ENCODE measurements at places on chromosomes 7 and 10. TPM values are rescaled to one million over a fixed set of nuclear protein-coding genes. Genes with fewer than 3 reads are reported as not detected.

The CNNM2 gene
- 11.1 TPM for total RNA-seq

The ANKRD22 gene
- not detected for total RNA-seq

The ZNF425 gene
- total RNA-seq = 2.9 TPM

The STEAP2 gene
- total RNA-seq = 32.1 TPM

GRCh38 chr10:112969542-112969941, 19.5 kb downstream of the TCF7L2 start:
- no peaks in the 10 kb centered on the region for H3K27me3 ChIP-seq
- H3K36me3 ChIP-seq = no peaks in the 10 kb centered on the region
- H3K4me1 ChIP-seq = peaks cover 46% of the 10 kb centered on the region
- no peak overlapping the region for H3K4me3 ChIP-seq
- H3K27ac ChIP-seq = no peak overlapping the region

- peaks cover 19% of the 10 kb centered on the region for H3K4me1 ChIP-seq
- no peak for DNase-seq
- no peaks in the 10 kb centered on the region for H3K36me3 ChIP-seq
- H3K27ac ChIP-seq = peak overlapping the region; percentile 73
- H3K27me3 ChIP-seq = no peaks in the 10 kb centered on the region
- H3K4me3 ChIP-seq = no peak overlapping the region
Observed at GRCh38 chr10:96619120-96619519, 32.3 kb upstream of the TM9SF3 start.

GRCh38 chr7:156897673-156898072, 4.7 kb upstream of the LMBR1 start:
- no peak overlapping the region for H3K4me3 ChIP-seq
- H3K27me3 ChIP-seq = no peaks in the 10 kb centered on the region
- H3K27ac ChIP-seq = no peak overlapping the region
- no peak for DNase-seq
- H3K4me1 ChIP-seq = peaks cover 5% of the 10 kb centered on the region

- no peak overlapping the region for H3K27ac ChIP-seq
- no peak overlapping the region for H3K4me3 ChIP-seq
- no peak for DNase-seq
- H3K36me3 ChIP-seq = no peaks in the 10 kb centered on the region
- peaks cover 30% of the 10 kb centered on the region for H3K27me3 ChIP-seq
Observed at GRCh38 chr10:45427970-45428366, 54.0 kb downstream of the ALOX5 start.

GRCh38 chr7:18575622-18576572, 80.3 kb downstream of the HDAC9 start:
- DNase-seq = no peak
- H3K27ac ChIP-seq = no peak overlapping the region
- no peak overlapping the region for H3K4me3 ChIP-seq
- H3K36me3 ChIP-seq = no peaks in the 10 kb centered on the region
- no peaks in the 10 kb centered on the region for H3K27me3 ChIP-seq

- no peaks in the 10 kb centered on the region for H3K27me3 ChIP-seq
- peaks cover 59% of the 10 kb centered on the region for H3K4me1 ChIP-seq
- peak; percentile 32 for DNase-seq
- H3K36me3 ChIP-seq = no peaks in the 10 kb centered on the region
Observed at GRCh38 chr10:132566892-132567291, 29.3 kb downstream of the INPP5A start.

DNA sequence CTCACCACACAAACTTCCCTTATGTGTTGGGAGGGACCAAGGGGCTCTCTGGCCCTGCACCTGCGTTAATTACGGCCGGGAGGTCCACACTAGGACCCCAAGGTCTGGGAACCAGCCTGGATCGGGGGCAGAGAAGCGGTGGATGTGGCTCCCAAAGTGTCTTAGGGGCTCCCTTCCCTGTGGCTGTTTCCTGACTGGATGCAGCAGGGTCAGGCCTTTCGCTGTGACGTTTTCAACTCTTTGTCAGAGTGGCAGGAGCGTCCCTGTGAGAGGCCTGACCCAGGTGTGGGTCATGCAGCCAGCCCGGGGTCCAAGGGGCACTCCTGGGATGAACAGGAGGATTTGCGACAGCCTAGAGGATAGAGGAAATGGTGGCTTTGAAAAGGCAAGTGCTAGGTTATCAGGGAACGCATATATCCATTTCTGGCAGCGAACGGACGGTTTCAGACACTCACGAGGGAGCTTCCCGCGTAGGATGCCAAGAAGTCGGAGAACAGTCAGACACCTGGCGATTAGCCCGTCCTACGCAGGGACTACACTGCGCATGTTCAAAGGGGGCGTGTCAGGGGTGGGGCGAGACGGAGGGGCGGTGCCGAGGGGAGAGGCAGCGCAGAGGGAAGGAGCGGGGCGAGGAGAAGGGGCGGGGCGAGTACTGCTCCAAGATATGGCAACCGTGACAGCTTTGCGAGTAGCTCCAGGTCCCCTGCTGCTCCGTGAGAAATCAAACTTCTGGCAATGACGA, 46.2 kb upstream of the ZNF716 start:
- H3K27ac ChIP-seq = peak overlapping the region; percentile 74
- DNase-seq = no peak
- no peaks in the 10 kb centered on the region for H3K27me3 ChIP-seq
- H3K36me3 ChIP-seq = no peaks in the 10 kb centered on the region
- H3K4me1 ChIP-seq = no peaks in the 10 kb centered on the region
- H3K4me3 ChIP-seq = peak overlapping the region; percentile 37

DNA sequence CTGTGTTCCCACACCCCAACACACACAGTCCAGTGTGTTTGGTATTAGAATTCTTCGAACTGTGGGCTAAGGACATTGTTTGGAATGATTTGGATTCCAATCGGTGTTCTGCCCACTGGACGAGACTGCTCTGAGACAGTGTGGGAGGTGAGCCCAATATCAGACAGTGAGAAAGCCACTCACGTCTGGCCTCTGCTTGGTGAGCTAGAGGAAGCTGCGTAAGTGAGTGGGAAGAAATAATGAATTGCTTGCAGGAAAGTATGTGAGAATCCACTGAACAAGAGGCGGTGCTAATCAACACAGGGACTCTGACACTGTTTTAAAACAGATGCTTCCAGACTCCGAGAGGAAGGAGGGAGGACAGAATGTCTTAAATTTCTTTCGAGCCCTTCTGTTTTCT, 675.0 kb upstream of the ANKRD30A start:
- DNase-seq = peak; percentile 65
- H3K27ac ChIP-seq = peak overlapping the region; percentile 43
- H3K4me3 ChIP-seq = no peak overlapping the region
- H3K27me3 ChIP-seq = no peaks in the 10 kb centered on the region
- H3K4me1 ChIP-seq = peaks cover 10% of the 10 kb centered on the region
- no peaks in the 10 kb centered on the region for H3K36me3 ChIP-seq

DNA sequence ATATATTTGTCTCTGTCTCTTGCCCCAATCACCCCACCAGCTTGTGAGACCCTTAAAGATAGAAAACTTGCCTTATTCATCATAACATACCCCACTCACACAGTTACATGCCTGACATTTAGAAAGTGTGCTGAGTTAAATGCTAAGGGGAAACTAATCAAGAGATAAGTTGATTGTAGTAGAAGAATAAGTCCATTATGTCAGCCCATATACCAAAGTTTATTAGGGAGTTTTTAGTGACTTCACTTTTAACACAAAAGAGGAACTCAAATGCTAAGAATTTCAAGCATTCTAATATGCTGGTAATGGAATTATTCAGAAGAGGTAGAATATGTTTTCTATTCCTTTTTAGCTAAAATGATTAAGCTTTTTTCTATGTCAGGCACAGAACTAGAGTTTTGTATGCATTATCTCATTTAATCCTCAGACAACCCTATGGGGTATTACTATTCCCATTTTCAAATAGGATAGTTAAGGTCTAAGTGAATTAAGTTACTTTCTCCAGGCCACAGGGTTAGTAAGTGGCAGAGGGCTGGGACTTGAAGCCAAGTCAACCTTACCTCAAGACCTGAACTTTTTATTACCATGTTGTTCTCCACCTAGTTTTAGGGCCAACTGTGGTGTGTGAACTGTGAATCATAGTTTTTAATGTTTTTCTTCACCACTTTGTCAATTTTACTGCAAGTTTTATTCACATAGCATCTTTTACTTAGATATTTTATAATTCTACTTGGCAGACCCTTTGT, 19.6 kb downstream of the ASAH2 start:
- H3K27me3 ChIP-seq = no peaks in the 10 kb centered on the region
- H3K4me3 ChIP-seq = no peak overlapping the region
- H3K4me1 ChIP-seq = no peaks in the 10 kb centered on the region
- no peak overlapping the region for H3K27ac ChIP-seq
- DNase-seq = no peak

DNA sequence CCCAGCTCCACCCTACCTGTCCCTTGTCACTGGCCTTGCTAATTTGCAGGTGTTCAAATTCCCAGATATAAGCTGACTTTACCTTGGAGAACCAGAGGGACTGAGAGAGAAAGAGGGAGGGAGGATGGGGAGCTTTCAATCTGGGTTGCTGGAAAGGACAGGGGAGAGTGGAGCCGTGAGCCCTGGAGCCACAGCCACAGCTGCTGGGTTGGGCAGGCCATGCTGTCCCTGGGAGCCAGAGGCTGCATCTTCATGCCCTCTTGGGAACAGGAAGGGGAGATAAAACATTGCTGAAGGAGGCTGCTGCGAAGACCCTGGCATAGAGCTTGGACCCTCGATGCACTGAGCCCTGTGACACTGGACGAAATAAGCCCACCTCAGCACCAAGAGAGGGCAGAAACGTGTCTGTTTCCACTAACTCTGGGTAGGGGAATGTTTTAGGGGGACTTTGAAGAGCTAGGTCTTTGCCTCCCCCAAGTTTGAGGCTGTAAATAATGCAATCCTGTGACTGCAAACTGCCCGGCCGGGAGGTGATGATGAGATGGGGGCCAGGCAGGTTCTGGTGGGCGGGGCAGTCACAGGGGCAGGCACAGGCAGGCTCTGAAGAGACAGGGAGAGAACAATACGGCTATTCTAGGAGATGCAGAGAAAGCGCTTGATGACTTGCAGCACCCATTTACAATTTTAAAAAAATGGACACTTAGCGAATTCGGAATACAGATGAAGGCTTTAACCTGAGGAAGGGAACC, 5.8 kb upstream of the JAKMIP3 start:
- H3K4me1 ChIP-seq = no peaks in the 10 kb centered on the region
- H3K27ac ChIP-seq = no peak overlapping the region
- no peak overlapping the region for H3K4me3 ChIP-seq
- peak; percentile 52 for DNase-seq
- no peaks in the 10 kb centered on the region for H3K27me3 ChIP-seq
- no peaks in the 10 kb centered on the region for H3K36me3 ChIP-seq

- no peak overlapping the region for H3K27ac ChIP-seq
- no peaks in the 10 kb centered on the region for H3K27me3 ChIP-seq
- H3K4me3 ChIP-seq = no peak overlapping the region
- H3K36me3 ChIP-seq = no peaks in the 10 kb centered on the region
- DNase-seq = no peak
- no peaks in the 10 kb centered on the region for H3K4me1 ChIP-seq
Observed at GRCh38 chr7:17090751-17091150, 207.7 kb upstream of the AHR start.

GRCh38 chr10:84328418-84329195, at the start of gene CCSER2:
TSS of gene CCSER2 (plus strand) at chr10:84328589. CDS start at chr10:84371053, 42,464 bp downstream.
- H3K27me3 ChIP-seq = no peaks in the 10 kb centered on the region
- peak within 1 kb of the TSS; percentile 60 for H3K4me3 ChIP-seq
- H3K27ac ChIP-seq = peak within 1 kb of the TSS; percentile 100

GRCh38 chr7:107622429-107622828, 38.2 kb upstream of the SLC26A4 start:
- H3K4me1 ChIP-seq = no peaks in the 10 kb centered on the region
- no peaks in the 10 kb centered on the region for H3K27me3 ChIP-seq
- no peaks in the 10 kb centered on the region for H3K36me3 ChIP-seq
- H3K4me3 ChIP-seq = no peak overlapping the region
- no peak for DNase-seq

DNA sequence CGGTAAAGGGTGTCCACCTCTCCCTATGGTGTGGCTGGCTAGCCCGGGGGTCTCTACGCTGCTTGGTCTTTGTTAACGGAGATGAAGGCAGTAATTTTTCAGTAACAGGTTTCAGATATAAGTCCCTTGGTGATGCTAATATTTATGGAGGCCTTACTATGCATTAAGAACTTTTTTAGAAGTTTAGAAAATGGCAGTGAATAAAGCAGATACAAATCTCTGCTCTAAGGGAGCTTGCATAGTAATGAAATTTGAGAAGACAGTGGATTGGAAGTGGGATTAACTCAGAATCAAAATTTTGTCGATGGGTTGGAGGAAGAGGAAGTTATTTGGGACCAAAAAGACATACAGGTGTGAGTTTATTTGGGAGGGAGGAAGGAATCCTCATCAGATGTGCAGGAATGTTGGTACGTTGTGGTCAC, 445 bp downstream of the SSBP1 start:
- no peaks in the 10 kb centered on the region for H3K27me3 ChIP-seq
- H3K4me3 ChIP-seq = peak overlapping the region; percentile 65
- peak overlapping the region; percentile 84 for H3K27ac ChIP-seq
- H3K36me3 ChIP-seq = peaks cover 38% of the 10 kb centered on the region
- H3K4me1 ChIP-seq = peaks cover 18% of the 10 kb centered on the region

- no peak for DNase-seq
- H3K27ac ChIP-seq = no peak overlapping the region
- no peaks in the 10 kb centered on the region for H3K36me3 ChIP-seq
- H3K4me1 ChIP-seq = peaks cover 9% of the 10 kb centered on the region
Observed at GRCh38 chr7:134284952-134285351, 31.8 kb downstream of the SLC35B4 start.

DNA sequence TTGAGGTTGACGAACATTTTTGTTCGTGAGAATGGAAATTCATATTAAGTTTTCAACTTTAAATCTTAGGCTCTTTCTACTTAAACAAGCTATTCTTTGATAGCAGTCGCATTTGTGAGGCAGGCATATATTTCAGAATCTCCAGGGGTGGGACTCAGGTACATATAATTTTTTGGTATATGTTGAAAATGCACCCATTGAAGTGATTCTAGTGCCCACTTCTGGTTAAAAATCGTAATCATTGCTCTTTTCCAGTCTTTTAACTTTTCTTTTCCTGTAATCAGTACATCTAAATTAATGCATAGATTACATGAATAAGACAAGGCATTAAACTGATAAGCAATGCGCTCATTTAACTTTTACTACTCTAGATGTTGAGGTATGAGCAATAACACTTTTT, 67.8 kb downstream of the ZNRF2 start:
- peak overlapping the region; percentile 61 for H3K27ac ChIP-seq
- no peaks in the 10 kb centered on the region for H3K36me3 ChIP-seq
- DNase-seq = no peak

GRCh38 chr10:133279326-133280226, 2.9 kb upstream of the ADAM8 start:
- no peak overlapping the region for H3K4me3 ChIP-seq
- peaks cover 17% of the 10 kb centered on the region for H3K27me3 ChIP-seq
- peaks cover 11% of the 10 kb centered on the region for H3K4me1 ChIP-seq

DNA sequence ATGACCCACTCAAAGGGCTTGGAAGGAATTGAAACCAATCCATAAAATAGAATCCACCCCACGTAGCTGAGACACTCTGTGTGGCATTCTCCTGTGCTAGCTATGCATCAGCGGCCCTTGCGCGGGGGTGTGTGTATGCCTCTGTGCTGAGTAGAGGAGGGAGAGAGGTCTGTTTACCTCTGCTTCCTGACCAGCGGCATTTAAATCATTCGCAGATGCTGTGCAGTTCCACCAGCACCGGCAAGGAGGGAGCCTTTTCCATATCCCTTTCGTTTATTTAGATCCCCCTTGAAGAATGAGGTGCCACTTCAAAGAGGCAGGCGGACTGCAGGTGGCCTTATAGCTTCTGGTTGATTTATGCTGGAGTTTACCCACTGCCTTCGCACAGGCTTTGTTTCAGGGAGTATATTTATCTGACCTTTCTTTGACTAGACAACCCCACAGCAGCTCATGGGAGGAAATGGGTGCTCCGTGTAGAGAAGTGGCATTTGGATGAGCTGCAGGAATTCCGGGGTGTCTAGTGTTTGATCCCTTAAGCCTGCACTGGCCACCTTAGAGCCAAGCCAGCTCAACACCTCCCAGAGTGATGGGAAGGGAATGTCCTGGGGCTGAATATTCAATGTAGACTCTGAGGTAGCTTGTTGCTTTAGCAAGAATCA, 11.4 kb downstream of the C10orf53 start:
- H3K4me1 ChIP-seq = no peaks in the 10 kb centered on the region
- no peak for DNase-seq
- H3K27me3 ChIP-seq = peaks cover 43% of the 10 kb centered on the region
- no peak overlapping the region for H3K4me3 ChIP-seq
- H3K27ac ChIP-seq = no peak overlapping the region

All from sigmoid colon (tissue), 7 donors.